ENCODE measurements at places on chromosomes 12 and 14.

GRCh38 chr14:101934601-101935150 is 29.7 kb upstream of the DYNC1H1 start:
- DNase-seq = no peak

GRCh38 chr12:110785240-110785639 is 42.5 kb upstream of the PPP1CC start:
- no peak for DNase-seq

DNA sequence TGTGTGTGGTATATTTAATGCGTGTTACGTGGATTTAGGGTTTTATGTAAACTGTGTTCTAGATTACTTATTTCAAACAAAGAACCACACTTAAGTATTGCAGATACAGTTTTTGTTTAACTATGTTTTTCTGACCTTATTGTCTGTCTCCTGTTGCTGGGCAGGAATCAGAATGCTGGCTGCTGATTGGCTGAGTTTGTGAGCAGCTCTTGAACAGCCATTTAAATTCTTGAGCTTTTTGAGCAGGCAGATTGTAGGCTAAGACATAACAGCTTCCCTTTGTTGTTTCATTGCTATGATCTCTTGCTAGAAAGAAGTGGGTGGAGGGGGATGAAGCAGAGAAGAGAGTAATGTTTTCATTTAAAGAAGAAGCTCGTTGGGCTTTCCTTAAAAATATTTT is 52.2 kb downstream of the ATF7IP start:
- DNase-seq = peak; percentile 39

- no peak for DNase-seq
Measured at GRCh38 chr14:60632257-60632656, 17.0 kb downstream of the SIX1 start.

DNA sequence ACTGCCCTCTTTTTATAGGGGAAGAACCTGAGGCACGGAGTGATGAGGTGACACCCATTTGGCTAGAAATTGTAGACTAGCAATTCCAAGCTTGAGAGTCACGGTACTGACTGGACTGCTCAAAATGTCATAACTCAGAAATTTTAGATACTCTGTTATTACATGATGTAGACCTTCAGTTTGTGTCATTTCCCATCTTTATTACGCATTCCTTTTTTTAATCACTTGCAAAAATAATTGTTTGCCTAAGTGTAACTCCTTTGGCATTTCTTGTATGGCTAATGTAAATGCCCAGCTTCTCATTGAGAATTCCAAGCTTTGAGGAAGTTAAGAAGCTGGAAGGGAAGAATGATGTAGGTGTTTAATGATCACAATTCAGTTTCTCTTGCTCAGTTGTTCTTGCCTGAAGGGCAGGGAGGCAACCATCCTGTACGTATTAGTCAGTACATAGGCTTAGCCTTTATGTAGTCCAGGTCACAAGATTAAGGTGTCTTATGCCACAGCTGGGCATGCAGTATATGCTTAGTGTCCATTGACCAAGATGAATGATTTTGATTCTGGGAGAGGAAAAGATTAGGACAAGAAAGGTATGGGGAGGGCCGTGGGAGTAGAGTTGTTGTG is 68.2 kb upstream of the EVL start:
- DNase-seq = no peak

DNA sequence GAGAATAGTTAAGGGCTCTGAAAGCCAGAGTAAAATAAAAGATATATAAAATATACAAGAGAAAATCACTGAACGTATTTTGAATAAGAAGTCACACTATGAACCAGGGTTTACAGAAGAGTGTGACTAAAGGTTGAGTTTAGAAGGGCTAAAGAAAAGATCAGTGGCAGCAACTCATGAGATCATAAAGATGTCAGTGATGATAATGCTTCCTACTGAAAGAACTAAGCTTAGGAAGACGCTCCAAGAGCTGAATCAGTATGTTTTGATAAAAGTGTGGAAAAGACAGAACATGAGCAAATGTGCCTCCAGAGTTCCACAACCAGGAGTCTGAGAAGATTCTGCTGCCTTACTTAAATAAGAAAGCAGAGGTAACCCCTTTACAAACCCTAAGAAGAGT is 74.6 kb downstream of the KITLG start:
- no peak for DNase-seq

GRCh38 chr14:101031721-101032120 is 128.2 kb upstream of the RTL1 start:
- no peak for DNase-seq

- no peak for DNase-seq
Measured at GRCh38 chr14:96817750-96818666, 20.8 kb downstream of the VRK1 start.

DNA sequence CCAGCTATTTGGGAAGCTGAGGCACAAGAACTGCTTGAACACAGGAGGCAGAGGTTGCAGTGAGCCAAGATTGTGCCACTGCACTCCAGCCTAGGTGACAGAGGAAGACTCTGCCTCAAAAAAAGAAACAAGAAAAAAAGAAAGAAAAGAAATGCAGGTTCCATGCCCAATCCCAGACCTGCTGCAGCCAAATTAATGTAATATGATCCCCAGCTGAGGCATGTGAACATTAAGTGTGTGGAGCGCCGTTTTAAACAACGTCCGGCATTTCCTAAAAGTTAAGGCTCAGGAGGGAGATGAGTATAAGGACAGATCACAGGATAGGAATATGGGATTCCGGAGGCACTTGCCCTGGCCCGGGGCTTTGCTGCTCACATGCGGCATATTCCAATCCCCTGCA is 162.9 kb downstream of the KSR2 start:
- DNase-seq = no peak

GRCh38 chr12:94544355-94544754 is 84.7 kb upstream of the CEP83 start:
- DNase-seq = no peak

DNA sequence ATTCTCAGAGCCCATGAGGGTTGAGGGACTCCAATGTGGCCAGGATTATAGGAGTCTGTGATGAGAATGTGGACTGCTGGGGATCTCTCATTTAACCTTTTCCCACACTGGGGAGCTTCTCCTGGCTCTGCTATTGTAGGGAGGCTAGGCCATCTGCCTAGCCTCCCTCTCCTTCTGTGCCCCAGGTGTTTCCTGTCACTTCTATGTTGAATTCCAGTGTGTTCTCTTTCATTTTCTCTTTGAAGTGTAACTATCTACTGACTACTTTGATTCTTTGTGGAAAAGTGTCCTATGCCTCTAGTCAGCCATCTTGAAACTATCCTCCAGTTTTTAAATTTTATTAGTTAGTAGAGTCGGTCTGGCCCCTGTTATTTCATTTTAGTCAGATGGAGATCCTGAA is 53.4 kb upstream of the ABCD2 start:
- DNase-seq = no peak

DNA sequence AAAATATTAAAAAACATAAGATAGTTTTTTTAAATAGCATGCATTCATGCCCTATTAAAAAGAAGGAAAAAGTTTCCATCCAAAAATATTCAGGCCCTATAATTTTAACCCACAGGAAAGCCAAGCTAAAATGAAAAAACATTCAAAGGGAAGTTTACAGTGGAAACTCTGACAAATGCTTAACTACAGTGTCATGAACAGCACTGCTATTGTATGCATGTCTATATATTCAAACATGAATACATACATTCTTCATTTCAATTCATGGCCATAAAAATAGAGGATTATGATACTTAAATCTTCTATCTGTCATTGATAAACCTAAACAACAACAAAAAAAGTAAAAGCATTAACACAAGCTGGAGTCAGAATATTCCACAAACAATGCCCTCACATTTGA is 67.4 kb downstream of the PPP2R5E start:
- no peak for DNase-seq

- DNase-seq = no peak
Measured at GRCh38 chr12:32196250-32197198, 89.9 kb downstream of the BICD1 start.

- no peak for DNase-seq
Measured at GRCh38 chr12:94320109-94320508, 139.6 kb downstream of the CEP83 start.

- DNase-seq = no peak
Measured at GRCh38 chr12:116863275-116863767, 17.9 kb downstream of the HRK start.

DNA sequence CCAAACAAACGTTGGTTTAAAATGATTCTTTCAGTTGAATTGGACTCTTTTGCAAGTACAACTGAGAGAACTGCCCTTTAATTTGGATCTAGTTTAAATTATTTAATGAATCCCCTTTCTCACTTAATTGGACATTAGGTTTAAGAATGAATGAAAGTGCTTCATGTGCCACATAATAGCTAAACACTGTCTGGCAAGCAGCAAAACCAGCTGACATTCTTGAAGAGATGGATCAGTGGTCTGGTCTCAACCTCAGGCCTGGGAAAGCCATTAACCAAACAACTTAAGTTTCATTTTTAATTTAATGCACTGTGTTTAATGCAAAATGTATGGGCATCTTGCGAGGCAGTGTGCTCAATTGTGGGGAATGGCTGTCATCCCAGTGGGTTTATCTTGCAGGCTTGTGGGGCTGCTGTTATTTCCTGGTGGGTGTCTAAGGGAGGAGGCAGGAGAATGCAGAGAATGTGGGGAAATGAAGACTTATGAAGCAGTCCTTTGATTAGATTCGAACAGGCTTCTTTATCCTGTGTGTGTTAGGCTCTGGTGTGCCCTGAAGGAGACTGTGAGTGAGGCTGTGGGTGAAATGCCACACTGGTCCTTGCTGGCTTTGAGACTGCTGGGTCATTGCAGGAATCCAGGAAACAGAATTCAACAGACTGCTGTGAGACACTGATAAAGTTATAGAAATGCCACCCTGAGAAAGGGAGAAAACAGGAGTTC is 144.1 kb upstream of the PELI2 start:
- no peak for DNase-seq

- no peak for DNase-seq
Measured at GRCh38 chr14:58912287-58912686, 274.5 kb downstream of the DACT1 start.

DNA sequence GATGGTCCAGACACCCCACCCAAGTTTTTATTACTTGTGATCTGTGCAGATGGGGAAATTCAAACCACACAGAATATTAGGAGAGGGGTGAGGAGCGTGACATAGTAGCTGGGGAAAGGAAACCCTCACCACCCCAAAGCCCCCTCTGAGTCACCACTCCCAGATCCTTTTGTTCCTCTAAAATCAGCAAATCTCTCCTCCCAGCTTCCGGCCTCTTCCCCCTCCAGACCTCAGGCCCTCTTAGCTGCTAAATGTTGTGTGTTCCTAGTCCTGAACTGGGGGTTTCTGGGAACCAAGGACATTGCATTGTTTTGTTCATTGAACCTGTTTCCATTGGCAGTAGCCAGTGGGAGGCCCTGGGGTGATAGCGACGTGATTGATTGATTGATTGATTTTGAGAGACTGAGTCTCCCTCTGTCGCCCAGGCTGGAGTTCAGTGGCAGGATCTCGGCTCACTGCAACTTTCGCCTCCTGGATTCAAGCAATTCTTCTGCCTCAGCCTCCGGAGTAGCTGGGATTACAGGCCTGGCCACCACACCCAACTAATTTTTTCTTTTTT is 5.9 kb upstream of the ORAI1 start:
- peak; percentile 21 for DNase-seq

GRCh38 chr12:95116773-95117172 is 43.4 kb upstream of the NR2C1 start:
- DNase-seq = peak; percentile 10

DNA sequence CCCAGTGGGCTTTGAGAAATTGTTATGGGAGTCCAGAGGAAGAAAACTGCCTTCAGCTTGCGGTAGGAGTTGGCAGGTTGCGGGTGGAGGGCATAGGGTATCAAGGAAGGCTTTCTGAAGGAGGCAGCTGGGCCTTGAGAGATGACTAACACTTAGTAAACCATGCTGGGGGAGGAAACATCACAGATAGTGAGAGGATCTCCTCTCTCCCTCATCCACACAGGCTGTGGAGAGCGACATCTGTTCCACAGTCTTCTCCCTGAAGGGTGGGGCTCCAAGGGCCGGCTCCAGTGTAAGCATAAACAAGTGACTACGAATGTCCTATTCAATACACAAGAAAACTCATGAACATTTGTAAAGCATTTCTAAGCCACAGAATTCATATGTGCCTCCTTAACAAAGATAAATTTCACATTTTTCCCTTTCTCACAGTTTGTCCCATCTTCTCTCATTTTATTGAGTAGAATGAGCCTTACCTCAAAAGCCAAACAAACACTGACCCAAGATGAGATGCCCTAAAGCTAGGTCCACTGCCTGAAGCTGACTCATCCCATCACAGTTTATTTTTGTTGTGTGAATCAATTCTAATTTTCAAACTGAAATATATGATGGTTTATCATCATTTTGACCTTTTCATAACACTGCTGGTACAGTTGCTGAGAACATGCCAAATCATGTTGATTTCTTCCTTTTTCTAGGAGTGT is 227.9 kb downstream of the SLC25A21 start:
- no peak for DNase-seq

DNA sequence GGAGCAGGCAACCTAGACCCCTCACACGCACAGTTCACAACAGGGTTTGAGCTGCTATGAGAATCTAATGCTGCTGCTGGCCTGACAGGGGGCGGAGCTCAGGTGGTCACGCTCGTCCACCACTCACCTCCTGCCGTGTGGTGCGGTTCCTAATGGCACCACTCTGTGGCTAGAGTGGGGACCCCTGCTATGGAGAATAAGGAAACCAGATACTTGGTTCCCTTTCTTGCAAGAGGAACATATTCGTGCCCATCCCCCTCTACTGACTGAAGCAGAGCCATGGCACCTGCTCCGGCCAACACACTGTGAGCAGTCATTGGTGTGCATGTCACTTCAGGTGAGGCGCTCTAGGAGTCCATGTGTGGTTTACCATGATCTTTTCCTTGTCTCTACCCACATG is 30.4 kb upstream of the RIMBP2 start:
- DNase-seq = no peak

- no peak for DNase-seq
Measured at GRCh38 chr12:85130646-85131045, 94.5 kb downstream of the LRRIQ1 start.

GRCh38 chr14:56868660-56869059 is 58.4 kb upstream of the OTX2 start:
- DNase-seq = no peak

DNA sequence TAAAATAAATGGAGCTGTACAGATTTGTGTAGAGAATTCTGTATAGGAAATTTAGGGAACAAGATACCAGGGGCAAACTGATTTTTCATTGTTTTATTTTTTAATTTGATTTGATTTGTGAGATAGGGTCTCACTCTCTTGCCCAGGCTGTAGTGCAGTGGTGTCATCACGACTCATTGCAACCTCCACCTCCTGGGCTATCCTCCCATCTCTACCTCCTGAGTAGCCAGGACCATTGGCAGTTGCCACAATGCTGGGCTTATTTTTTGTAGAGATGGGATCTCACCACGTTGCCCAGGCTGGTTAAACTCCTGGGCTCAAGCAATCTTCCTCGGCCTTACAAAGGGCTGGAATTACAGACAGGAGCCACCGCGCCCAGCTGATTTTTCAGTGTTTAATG is 18.0 kb upstream of the TBK1 start:
- DNase-seq = no peak

DNA sequence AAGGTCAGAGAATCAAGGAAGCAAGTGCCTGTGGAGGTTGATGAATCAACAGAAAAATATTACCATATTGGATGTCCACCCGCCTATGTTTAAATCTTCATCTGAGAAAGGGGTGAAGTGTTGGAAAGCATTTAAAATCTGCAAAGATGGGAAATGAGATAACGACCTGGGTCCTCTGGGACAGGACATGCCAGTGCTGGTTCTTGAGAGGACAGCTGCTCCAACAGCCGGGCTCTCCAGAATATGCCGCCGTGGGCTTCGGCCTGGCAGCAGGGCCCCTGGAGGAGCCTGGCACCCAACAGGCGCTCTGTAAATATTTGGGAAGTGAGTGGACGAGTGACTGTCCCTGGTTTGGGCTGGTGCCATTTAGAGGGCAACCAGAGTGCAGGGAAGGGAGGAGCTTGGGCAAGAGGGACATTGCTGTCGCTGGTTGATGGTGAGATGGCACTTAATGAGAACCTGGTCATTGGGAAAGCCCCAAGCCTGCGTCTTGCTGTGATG is 129.9 kb downstream of the KCNA5 start:
- DNase-seq = no peak

Measured in retina (tissue), 1 donor.